Hematopoietic multipotent progenitor cell treated with erythropoietin and hydrocortisone succinate and interleukin-3 and kit ligand, for 17 days (in vitro differentiated cells): ENCODE measurements at places on chromosomes 3 and 15.

DNA sequence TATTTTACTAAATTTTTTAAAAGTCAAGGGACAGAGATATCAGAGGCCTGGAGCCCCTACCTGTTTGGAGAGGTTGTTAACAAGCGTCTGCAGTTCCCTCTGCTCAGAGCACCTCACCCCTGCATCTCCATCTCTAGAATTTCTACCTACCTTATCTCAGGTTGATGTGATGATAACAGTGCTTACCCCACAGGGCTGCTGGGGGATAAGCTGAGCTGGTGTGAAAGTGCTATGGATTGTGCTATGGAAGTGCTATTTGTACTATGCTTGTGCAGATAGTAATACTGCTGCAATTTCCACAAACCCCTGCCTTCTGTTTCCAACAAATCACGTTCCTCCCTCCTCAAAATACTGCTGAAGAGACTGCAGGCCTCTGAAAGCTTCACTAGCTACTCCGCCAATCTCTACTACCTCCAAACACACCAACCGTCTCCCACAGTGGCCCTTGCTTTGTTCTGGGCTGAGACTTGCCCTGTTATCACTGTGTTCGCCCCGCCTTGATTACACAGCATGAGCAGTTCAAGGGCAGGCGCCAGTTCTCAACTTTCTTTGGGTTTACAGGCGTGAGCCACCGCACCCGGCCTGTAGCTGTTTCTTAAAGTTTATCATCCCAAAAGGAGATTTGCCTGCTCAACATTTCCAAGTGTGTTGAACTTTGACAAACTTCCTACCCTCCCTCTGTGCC lies 28.4 kb upstream of the PARL start:
- no peak for DNase-seq

DNA sequence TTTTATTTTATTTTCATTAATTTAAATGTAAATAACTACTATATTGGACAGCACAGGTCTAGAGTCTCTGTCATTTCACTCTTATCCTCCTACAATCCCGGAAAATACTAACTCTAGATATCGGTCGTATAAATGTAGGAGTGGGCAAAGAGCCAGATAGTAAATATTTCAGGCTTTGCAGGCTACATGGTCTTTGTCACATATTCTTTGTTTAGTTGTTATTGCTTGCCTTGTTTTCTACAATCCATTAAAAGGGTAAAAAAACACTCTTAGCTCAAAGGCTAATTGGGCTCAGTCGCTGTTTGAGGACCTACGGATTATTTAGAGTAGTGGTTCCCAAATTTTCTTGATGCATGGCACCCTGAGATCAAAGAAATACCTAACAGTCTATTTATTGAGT lies 1.7 kb downstream of the KNL1 start:
- DNase-seq: no peak

DNA sequence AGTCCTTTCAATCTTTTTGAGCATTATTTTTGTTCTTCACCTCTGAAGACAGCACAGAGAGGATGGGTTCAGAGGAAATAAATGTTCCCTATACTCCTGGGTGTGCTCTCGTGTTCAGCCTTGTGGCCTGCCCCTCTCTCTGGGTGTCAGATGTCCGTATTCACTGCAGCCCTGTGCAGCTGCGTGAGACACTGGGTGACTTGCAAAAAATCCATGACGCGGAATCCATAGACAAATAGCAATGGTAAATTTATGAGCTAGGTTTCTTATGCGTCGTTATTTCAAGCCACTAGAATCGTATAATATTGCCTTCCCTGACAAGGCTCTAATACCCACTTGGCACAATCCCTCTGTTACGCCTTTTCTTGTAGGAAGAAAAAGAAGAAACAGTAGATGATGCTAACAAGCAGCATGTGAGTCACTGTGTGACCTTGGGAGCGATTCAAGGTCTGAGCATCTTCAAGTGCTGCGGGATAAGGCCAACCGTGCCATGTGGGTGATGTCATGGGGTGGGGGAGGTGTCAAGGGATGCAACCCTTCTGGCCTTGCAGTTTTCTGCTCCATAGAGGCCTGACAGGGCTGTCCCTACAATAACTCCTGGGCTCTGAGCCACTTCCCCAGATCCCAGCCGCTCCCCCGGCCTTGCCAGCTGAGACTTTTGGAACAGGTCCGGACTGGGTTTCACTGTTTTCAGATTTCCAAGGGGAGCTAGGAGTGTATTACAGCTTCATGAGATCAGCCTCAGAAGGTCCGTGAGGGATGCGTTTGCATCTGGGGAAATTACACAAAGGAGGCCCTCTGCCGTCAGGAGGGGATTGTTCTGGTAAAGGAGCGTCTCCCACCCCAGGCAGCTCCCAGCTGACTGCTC lies 47.6 kb upstream of the POMGNT2 start:
- no peak for DNase-seq

GRCh38 chr15:90760661-90761232 lies 43.6 kb downstream of the BLM start:
- no peak for DNase-seq

DNA sequence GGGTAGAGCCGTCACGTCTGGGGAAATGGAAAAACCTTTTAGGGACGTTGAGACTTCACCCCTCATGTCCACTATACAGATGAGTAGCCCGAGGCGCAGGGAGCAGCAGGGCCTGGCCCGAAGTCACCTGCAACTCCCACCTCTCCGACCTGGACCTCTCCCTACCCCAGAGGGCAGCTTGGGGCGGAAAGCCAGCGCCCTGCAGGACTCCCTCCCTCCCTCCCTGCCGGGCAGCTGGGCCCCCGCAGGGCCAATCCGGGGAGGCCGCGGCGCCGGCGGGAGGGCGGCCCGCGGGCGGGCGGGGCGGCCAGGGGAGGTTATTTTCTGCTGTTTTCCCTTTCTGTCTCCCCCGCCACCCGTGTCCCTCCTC lies 2.0 kb downstream of the WNT7A start:
- DNase-seq: no peak

GRCh38 chr3:171375666-171376595 lies 84.3 kb downstream of the TNIK start:
- DNase-seq: no peak

DNA sequence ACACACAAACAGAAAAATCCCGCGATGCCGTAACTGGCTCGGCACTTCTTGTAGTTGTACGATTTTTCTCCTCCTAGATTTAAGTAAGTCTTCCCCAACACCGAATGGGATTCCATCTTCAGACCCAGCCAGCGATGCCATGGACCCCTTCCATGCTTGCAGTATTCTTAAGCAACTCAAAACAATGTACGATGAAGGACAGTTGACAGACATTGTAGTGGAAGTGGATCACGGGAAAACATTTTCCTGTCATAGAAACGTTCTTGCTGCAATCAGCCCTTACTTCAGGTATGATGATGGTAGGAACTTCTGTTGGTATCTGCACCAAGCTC lies 763 bp downstream of the KBTBD8 start:
- peak; percentile 56 for DNase-seq

GRCh38 chr3:79264892-79265291 lies 502.9 kb downstream of the ROBO1 start:
- no peak for DNase-seq

DNA sequence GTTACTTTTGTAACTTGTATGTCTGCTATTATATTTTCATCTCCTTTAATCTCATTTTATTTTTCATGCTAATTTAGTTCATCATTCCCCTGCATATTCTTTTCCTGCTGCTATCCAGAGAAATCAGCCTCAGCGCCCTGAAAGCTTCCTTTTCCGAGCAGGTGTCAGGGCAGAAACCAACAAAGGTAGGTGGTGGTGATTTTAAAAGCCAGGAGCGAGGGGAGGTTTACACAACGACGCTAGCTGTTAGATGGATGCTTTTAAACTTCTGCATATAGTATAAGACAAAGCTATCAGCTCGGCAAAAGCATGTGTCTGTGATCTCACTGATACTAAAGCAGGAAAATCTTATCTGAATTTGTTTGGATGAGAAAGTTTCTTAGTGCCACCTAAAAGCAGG lies 75.0 kb downstream of the LRCH3 start:
- DNase-seq: no peak

DNA sequence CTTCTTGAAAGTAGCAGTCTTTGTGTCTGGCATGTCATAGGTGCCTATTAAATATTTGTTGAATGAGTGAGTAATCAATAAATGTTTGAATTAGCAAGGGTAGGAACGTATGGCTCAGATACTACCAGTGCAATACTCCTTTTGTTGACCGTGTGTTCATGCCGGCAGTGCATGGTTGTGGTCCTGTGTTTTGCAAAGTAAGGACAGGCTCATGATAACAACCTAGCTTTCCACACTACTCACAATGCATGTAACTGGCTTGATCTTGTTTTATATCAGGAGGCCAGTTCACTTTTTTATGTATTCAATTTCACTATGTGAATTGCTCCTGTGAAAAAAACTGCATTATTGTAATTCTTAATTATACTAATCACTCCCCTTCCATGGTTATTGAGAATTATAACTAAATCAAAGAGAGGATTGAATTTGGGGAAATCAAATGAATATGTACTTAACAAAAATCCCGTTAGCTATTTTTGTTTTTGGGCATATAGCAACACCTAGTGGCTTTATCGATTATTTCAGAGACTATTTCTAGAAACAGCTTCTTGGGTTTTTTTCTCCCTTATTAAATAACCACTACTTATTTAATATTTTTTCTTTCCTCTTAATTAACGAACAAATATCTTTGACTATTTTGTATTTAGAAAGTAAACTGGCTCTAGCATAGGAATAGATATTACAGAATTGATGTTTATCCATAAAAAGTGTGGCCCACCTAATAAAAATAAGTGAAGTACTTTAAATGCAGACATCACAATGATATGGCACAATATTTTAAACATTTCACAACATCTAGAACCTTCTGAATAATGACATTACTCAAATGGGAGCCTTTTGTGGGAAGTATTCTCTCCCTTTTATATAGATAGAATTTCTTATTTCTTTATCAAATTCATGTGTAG lies 218.5 kb downstream of the BBX start:
- peak; percentile 43 for DNase-seq

- DNase-seq: no peak
These were observed 93.3 kb downstream of the SEMA5B start for GRCh38 chr3:122934251-122934650.

DNA sequence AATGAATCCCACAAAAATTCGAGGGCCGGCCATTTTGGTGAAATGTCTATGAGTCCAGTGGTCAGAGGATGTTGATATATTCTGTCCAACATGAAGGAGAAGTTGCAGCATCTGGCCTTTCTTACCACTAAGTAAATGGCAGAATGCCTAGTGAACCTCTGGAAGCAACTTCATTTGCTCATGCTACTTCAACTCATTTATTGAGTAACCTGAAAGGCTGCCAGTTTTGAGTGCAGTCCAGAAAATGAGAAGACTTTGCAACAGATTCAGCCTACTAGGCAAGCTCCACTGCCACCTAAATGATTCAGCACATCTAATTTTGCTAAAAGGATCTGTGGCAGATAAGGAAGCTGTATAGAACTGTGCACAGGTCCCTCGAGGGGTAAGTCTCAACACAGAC lies 265.0 kb downstream of the OPA1 start:
- DNase-seq: no peak

DNA sequence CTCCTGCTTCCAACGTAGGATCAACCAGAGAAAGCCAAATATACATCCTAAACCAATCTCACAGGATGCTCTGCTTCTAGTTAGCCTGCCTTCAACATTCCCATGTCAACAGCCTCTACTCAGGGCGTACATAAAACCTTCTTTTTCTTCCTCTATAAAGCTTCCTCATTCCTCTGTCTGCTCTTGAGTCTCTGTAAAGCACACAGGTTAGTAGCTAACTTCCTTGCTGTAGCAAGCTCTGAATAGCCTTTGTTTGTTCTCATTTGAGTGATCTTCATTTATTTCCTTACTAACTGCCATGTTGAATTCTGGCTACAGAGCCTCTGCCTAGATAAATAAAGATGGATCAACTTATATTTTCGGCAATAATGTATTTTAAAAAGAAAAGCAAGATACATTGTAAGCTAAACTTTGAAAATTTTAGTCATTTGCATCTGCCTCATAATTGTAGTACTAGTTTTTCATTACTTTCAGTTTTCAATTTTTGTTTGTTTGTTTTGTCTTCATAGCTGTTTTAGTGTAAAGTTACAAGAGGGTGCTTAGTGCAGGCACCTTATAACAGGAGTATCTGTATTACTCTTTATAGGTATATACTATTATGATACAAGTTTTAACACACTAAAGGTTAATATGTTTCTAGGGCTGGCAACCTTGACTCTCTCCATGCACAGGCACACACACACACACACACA lies 498.2 kb downstream of the PYDC2 start:
- no peak for DNase-seq

DNA sequence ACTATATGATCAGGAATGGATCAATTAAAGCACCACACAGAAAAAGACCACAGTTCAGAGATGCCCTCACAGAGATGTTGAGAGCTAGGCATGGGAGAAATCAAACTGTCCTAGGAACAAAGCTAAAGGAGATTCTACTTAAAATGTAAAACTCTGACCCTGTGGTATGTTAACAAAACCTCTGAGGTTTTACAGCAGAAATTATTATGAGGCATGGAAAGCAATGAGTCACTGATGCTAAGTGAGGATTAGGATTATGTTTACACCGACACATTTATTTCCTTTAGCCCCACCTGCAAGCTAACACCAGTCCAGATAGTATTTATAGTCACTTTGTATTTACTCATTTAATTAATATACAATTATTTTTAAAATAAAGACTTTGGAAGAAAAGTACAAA lies 1242.2 kb downstream of the OTOL1 start:
- DNase-seq: no peak

- no peak for DNase-seq
These were observed 244.4 kb upstream of the TLE3 start for GRCh38 chr15:70342141-70342540.

- no peak for DNase-seq
These were observed 9.2 kb upstream of the VIPR1 start for GRCh38 chr3:42493126-42493797.

GRCh38 chr3:172647823-172648222 lies 63.0 kb downstream of the NCEH1 start:
- DNase-seq: no peak

GRCh38 chr3:143601723-143602484 lies 246.4 kb downstream of the SLC9A9 start:
- DNase-seq: no peak

- DNase-seq: no peak
These were observed 443 bp upstream of the NR2F2 start for GRCh38 chr15:96330064-96330449.

GRCh38 chr3:196406811-196407470 lies 25.3 kb downstream of the UBXN7 start:
- DNase-seq: no peak

DNA sequence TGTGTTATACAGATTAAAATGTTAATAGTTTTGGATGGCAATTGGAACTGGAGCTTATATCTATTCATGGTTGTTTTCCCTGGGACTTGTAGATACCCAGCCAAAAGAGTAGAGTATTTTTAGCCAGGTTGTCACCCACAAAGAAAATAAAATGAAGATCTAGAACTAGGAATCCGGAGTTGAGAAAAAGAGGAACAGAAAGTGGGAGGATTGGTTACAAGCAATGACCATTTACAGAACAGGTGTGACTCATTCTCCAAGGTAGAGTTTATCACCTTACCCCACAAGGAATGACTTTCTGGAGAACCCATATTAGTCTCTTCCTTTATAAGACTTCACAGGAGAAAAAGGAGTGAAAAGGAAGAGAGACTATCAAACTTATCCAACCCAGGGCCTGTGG lies 99.8 kb downstream of the TMEM108 start:
- no peak for DNase-seq

- DNase-seq: no peak
These were observed 64.3 kb downstream of the CMTM8 start for GRCh38 chr3:32302601-32303398.

- DNase-seq: no peak
These were observed 20.7 kb upstream of the SNRPA1 start for GRCh38 chr15:101315736-101316135.

GRCh38 chr3:63877737-63878393 lies 14.2 kb downstream of the ATXN7 start:
- DNase-seq: no peak
